ENCODE measurements at places on chromosomes 4 and X.

GRCh38 chr4:6448476-6449170 is 23.8 kb downstream of the PPP2R2C start:
- DNase-seq, result no peak

DNA sequence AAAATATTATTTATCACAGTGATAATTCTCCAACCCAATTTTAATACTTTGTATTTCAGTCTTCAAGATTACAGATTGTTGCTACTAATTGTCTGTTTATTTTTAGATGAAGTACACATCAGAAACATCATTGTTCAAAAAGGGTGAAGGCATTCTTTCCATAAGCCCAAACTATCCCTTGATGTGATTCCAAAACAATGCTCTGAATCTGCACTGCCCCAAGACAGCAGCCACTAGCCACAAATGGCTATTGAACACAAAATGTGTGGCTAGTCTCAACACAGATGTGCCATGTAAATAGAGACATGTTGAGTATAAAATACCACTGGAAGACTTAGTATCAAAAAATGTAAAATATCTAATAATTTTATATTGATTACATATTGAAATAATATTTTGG is 150.7 kb upstream of the MAB21L2 start:
- DNase-seq, result no peak

DNA sequence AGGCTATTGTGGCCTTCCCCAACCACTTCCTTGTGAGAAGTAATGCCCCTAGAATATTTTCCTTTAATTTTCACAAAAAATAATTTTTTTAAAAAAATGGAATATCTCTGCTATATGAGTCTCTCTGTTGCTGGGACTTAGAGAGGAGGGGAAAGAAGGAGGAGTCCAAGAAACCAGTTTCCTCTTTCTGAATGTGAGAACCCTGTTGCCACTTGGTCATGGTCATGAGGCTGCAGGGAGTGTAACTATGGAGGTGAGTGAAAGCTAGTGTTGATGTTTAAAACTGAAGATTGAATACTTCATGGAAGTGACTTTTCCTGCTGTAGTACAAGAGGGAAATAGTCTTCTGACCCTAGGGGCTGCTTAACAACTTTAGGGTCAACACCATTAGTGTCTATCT is 20.4 kb downstream of the KIAA1210 start:
- DNase-seq, result no peak

GRCh38 chr4:124334119-124334518 is 378.4 kb downstream of the ANKRD50 start:
- DNase-seq, result no peak

DNA sequence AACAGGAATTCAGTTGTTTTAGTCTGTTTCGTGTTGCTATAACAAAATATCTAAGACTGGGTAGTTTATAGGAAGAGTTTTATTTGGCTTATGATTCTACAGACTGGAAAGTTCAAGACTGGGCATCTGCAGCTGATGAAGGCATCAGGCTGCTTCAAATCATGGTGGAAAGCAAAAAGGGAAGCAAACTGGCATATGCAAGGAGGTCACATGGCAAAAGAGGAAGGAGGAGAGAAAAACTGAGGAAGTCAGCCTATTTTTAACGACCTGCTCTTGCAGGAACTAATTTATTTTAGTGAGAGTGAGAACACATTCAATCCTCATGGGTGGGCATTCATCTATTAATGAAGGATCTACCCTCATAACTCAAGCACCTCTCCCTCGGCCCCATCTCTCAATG is 363.1 kb upstream of the HS3ST1 start:
- DNase-seq, result no peak

DNA sequence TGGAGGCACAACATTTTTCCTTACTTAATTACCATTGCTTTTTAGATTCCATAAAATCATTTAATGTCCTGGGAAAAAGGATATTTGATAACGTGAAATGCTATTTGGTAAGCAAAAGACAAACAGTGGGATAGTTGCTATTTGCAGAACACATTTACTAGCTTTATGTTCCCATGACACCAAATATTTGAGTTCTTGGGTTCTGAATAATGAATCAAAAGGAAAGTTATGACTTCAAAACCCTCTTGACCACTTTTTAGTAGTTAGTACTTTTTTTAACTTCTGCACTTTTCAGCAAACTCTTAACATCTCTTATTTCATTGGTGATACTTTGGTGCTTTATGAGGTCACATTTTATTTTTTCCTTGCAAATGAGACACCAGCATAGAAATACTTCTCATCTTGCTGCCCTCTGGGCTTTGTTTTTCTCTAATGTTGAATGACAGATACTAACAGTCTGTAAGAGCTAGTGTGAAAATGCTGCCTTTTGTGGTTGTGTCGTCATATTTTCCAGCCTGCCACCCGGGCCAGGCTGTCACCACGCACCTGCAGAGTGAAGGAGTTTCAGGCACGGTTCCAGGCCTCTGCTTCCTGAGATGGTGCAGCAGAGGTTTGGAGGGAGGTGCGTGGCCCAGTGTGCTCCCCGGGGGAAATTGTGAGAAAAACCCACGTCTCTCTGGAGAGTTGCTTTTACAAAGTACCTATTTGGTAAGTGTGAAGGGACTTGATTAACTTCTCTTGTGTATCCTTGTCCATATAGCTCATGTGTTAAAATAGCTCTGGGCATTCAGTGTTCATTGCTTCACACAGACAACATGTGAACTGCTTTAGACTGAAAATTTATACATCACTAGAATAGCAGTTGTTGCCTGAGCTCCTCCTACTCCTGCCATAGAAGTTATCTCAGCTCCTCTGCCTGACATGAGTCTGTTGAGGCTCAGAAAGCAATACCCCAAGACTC is 34.7 kb downstream of the MSL3 start:
- DNase-seq, result no peak

- DNase-seq, result no peak
Observed at GRCh38 chr4:74638001-74638400, 156.3 kb downstream of the BTC start.

GRCh38 chr4:1711055-1711570 is 1.0 kb downstream of the SLBP start:
- no peak for DNase-seq

- DNase-seq, result no peak
Observed at GRCh38 chrX:134026565-134027311, 41.3 kb upstream of the GPC3 start.

DNA sequence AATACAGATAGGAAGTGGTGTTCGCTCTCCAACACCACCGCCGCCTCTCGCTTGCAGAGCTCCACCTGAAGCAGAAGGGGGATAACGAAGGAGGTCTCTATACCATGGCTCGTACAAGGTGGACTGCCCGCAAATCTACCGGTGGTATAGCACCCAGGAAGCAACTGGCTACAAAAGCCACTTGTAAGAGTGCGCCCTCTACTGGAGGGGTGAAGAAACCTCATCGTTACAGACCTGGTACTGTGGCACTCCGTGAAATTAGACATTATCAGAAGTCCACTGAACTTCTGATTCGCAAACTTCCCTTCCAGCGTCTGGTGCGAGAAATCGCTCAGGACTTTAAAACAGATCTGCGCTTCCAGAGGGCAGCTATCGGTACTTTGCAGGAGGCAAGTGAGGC is 5.2 kb upstream of the BMP15 start:
- no peak for DNase-seq

GRCh38 chrX:42241421-42241820 is 318.1 kb upstream of the CASK start:
- no peak for DNase-seq

DNA sequence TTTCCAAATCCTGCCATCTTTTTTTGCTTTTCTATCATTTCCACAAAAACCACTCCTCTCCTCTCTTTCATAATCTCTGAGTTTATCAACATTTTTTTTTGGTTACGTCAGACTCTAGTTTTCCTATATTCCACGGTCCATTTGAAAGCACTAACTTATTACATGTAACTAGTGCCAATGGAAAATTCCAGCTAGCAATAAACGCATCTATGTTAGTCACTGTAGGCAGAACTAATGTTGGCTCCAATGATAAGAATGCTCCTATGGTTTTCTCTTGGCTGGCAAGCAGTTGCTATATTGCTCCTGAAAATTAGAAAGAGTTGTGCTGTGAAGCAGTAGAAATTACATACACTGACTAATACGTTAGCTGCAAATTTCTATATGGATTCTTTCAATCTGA is 634.6 kb upstream of the FTHL17 start:
- no peak for DNase-seq

- DNase-seq, result no peak
Observed at GRCh38 chrX:19085666-19086065, 36.6 kb downstream of the ADGRG2 start.

GRCh38 chr4:56155432-56155831 is 206.7 kb downstream of the CEP135 start:
- DNase-seq, result no peak

- DNase-seq, result no peak
Observed at GRCh38 chrX:42460706-42461105, 317.3 kb downstream of the PPP1R2C start.

DNA sequence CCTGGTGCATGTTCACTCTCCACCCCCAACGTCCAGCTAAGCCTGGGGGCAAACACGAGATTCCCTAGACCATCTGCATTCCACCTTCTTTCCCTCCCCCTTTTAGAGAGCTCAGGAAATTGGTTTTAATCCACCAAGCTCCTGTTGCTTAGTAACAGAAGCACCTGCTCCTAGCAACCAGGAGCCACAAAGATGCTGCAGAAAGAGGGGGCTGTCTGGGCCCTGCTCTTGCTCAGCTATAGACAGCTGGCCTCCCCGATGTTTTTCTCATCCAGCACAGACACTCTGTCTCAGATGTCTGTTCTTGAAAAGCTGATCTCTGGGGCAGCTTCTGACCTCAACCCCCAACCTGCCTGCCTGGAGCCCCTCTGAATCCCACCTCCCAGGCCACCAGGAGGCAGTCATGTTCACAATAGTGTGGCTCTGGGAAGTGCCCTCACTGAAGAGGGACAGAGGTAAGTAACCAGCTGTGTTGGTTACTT is 71.5 kb downstream of the SLC16A2 start:
- DNase-seq, result no peak

GRCh38 chrX:118675966-118676349 is 51.4 kb upstream of the IL13RA1 start:
- DNase-seq, result no peak

GRCh38 chr4:10671366-10671765 is 13.2 kb downstream of the CLNK start:
- no peak for DNase-seq

- no peak for DNase-seq
Observed at GRCh38 chr4:15504041-15504440, 34.4 kb downstream of the CC2D2A start.

- no peak for DNase-seq
Observed at GRCh38 chrX:43595931-43596330, 60.2 kb upstream of the MAOA start.

GRCh38 chr4:6689506-6689960 is 4.1 kb upstream of the S100P start:
- no peak for DNase-seq

GRCh38 chrX:11196476-11196875 is 85.3 kb downstream of the HCCS start:
- no peak for DNase-seq

GRCh38 chrX:8939322-8939721 is 94.6 kb downstream of the FAM9B start:
- no peak for DNase-seq

GRCh38 chrX:130654409-130654950 is 248.5 kb downstream of the ENOX2 start:
- DNase-seq, result no peak

GRCh38 chr4:73750730-73751129 is 10.4 kb downstream of the CXCL8 start:
- no peak for DNase-seq

GRCh38 chr4:81580346-81580993 is 108.8 kb upstream of the RASGEF1B start:
- DNase-seq, result no peak

DNA sequence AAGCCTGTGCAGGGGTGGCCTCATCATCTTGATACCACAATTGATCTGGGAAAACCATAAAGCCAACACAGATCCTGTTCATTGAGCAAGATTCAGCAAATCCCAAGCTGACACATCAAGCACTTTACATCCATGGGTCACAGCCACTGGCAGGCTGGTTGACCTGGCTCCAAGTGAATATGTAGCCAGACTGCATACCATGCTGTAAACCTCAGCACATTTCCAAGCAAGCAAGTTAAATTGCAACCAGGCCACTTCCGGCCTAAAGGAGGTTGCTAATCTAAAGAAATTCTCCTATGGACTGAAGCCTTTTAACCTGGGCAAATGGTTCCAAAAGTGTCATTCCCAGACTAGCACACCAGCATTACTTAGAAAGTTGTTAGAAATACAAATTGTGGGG is 54.4 kb upstream of the USP26 start:
- no peak for DNase-seq

DNA sequence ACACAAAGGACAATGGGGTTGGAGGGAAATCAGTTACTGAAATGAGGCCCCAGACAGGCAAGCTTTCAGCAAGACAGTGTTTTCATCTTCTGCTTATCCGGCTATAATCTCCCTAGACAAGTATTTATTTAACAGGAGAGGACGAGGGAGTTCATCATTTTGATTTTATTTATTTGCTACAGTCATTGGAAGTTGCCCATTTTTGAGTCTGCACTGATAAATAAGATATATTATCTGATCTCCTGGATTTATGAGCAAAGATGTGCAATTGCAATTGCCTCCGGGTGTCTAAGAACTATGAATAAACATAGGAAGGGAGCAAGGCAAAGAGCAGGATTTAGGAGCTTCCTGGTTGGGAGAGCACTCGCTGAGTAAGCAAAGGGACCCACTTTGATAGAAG is 263.2 kb upstream of the EDA2R start:
- no peak for DNase-seq

DNA sequence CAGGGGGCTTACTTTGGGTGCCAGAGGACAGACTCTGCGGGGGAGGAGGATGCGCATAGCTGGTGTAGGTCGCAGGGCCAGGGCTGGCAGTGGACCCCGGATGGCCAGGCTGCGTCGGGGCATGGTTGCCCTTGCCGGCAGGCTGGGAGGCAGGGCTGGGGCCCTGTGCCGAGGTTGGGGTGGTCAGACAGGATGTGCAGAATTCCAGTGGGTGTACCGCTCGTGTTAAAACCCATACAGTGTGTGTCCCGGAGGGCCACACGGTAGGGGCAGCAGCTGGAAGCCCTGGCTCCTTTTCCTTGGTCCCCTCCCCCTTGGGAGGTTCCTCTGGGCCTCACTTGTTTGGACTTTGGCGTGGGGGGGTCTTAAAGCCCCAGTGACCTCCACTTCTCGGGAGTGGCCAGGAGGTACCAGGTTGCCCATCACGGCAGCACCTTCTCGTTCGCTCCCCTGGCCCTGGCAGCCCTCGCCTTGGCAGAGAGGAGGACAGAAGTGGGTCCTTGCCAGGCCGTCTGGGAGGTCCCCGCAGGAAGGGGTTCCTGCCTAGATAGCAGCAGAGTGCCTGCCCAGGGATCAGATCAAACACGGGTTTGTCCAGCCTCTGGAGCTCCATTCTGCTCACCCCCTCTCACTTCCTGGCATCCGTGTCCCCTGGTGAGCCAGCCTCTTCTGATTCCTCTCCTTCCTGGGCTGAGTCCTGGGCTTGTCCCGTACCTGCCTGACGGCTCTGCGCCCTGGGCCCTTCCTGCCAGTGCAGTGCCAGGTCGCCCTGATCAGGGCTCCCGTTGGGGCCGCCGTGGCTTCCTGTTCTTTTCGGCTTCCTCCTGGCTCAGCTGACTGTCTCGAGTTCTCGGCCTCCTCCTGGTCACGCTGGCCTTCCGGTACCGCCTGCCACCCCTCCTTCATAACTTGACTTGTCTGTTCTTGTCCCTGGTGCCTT is 56.7 kb upstream of the HGFAC start:
- no peak for DNase-seq

Measured in stimulated activated CD8-positive, alpha-beta memory T cell treated with anti-CD3 and anti-CD28 coated beads, Interleukin-4, amount 100 ng/mL, for 1 hour (primary cell).